ENCODE measurements at places on chromosomes 7 and 10. TPM values are rescaled to one million over a fixed set of nuclear protein-coding genes. Genes with fewer than 3 reads are reported as not detected.

OR2A42 gene
- total RNA-seq: not detected

GRCh38 chr10:133388236-133388972 is 5.6 kb upstream of the MTG1 start:
- DNase-seq: no peak

DNA sequence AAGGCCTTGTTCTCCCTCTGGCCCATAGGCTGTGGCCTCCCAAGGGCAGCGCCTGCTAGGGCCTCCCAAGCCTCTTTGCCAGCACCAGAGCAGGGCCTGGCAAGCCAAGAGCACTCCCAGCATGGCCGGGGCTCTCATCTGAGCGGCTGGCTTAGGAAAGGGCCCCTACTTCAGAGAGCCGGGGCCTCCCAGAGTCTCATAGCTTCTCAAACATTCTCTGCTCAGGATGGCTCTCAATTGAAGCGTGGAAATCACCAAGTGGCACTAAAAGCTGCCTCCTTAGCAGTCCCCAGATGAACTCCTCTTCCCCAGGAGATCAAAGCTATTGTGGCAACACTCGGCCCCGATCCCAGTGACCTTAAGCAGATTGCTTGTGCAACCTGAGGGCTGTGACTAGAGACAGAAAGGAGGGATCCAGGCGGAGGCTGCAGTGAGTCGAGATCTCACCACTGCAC is 69.4 kb downstream of the FAM53B start:
- DNase-seq: no peak

TPK1 gene
- 3.5 TPM for total RNA-seq

DNA sequence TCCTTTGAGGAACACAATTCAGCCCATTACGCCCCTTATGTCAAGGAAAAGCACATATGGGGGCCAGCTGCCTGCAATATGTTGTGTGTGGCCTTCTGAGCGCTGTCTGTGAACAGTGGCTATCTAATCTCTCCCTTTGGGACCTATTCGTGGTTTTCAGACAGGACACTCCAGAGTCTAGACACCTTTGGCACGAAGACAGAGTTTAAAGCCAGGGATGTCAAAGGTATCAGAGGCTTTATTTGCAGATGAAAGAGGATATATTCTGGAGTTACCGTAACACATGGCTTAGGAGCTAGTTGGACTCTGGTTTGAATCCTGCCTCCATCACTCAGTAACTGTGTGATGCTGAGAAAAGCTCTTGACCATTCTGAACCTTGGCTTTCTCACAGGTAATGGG is 14.8 kb upstream of the EEPD1 start:
- DNase-seq: no peak

PKD1L1 gene
- 1.5 TPM for total RNA-seq

- no peak for DNase-seq
Measured at GRCh38 chr7:10780400-10780747, 193.3 kb upstream of the PHF14 start.

ZNF365 gene
- total RNA-seq: 0.60 TPM

DNA sequence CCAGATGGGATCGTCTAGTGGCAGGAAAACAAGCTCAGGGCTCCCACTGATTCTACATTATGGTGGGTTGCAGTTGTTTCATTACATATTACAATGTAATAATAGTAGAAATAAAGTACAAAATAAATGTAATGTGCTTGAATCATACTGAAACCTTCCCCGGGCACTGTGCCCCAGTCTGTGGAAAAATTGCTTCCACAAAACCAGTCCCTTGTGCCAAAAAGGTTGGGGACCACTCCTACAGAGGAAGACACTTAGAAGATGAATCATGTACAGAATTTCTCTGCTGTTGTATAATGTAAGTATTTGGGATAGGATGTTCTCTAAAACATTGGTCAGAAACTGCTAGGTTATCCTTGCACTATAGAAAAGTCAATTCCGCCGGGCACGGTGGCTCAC is 11.3 kb upstream of the PHYH start:
- DNase-seq: no peak

DNA sequence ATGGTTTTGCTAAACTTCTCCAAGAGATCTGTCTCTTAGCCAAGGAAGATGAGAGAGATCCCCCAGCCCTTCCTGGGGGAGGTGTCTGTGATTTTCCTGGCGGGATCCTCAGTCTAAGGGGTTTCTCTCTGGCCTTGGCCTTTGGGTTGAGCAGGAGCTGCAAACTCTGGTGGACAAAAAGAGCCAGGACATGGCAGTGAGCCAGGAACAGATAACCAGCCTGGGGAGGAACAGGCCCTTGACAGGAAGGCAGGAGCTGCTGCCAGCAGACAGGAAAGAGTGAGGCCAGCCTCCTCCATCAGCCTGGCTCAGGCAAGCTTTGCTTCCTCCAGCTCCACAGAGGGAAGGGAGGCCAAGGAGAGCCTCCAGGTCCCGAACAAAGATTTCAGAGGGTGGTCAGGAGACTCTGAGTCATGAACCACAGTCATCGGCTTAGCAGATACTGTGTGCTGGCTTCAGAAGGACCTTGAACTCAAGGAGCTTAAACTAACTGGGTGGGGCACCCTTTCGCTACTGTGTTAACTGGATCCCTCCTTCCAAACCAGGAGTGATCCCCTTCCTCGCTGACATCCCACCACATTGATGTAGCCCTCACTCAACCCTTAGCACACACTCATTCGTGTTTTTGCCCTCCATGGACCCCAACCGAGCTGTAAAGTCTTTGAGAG is 34.7 kb downstream of the DDIT4 start:
- DNase-seq: no peak

- DNase-seq: no peak
Measured at GRCh38 chr7:117010375-117011133, 57.3 kb downstream of the ST7 start.

CNTNAP2 gene
- 0.99 TPM for total RNA-seq

- no peak for DNase-seq
Measured at GRCh38 chr7:47291461-47292081, 290.3 kb downstream of the TNS3 start.

NAT16 gene
- not detected for total RNA-seq

GRCh38 chr7:30866939-30867338 is 44.7 kb upstream of the AQP1 start:
- DNase-seq: no peak

UNCX gene
- total RNA-seq: not detected

HYAL4 gene
- not detected for total RNA-seq

DNA sequence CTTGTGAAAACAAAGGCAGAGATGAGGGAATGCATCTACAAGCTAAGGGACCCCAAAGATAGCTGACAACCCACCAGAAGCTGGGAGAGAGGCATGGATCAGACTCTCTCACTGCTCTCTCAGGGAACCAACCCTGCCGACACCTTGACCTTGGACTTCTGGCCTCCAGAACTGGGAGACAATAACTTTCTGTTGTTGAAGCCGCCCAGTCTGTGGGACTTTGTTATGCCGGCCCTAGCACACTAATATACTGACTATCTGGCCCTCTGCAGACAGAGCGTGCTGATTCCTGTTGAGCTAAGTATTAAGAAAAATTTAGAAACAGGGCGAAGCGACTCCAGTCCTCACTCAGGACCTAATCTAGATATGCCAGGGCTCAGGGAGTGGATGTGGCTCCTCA is 144.3 kb upstream of the TCF7L2 start:
- DNase-seq: no peak

DNA sequence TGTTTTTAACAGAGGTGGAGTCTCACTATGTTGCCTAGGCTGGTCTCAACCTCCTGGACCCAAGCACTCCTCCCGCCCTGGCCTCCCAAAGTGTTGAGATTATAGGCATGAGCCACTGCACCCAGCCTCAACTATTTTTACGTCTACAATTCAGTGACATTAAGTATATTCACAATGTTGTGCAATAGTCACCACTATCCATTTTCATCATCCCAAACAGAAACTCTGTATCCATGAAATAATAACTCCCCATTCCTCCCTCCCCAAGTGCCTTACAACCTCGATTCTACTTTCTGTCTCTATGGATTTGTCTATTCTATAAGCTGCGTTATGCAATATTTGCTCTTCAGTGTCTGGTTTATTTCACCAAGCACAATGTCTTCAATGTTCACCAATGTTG is 20.3 kb upstream of the ZNRF2 start:
- DNase-seq: no peak

- DNase-seq: no peak
Measured at GRCh38 chr10:131571865-131572264, 260.3 kb upstream of the TCERG1L start.

DNA sequence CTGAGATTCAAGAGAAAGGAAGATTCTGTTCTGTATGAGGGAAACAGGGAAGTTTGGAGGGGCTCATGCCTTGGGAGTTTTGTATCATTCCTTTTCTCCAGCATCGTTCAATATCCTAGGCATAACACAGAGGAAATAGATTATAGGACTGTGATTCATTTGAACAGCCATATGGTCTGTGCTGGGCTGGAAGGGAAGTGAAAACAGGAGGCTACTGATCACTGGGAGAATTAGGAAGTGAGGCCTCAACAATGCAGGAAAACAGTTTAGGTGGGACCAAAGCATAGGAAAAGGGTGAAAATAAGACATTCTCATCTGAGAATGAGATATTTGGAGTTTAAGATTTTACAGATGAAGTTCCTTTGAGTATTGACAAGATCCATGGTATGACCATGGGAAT is 70.7 kb upstream of the MKX start:
- no peak for DNase-seq

GRCh38 chr10:45082176-45082575 is 81.5 kb downstream of the ZNF22 start:
- DNase-seq: no peak

NKX2-3 gene
- total RNA-seq: not detected

NPFFR1 gene
- not detected for total RNA-seq

- no peak for DNase-seq
Measured at GRCh38 chr7:135683609-135684008, 21.3 kb downstream of the STMP1 start.

ODAD2 gene
- 0.58 TPM for total RNA-seq

GRCh38 chr7:28832669-28833068 is 125.5 kb downstream of the TRIL start:
- no peak for DNase-seq

GRCh38 chr7:25615593-25615992 is 387.3 kb upstream of the NPVF start:
- DNase-seq: no peak
